ENCODE measurements at places on chromosomes 13 and 19.

DNA sequence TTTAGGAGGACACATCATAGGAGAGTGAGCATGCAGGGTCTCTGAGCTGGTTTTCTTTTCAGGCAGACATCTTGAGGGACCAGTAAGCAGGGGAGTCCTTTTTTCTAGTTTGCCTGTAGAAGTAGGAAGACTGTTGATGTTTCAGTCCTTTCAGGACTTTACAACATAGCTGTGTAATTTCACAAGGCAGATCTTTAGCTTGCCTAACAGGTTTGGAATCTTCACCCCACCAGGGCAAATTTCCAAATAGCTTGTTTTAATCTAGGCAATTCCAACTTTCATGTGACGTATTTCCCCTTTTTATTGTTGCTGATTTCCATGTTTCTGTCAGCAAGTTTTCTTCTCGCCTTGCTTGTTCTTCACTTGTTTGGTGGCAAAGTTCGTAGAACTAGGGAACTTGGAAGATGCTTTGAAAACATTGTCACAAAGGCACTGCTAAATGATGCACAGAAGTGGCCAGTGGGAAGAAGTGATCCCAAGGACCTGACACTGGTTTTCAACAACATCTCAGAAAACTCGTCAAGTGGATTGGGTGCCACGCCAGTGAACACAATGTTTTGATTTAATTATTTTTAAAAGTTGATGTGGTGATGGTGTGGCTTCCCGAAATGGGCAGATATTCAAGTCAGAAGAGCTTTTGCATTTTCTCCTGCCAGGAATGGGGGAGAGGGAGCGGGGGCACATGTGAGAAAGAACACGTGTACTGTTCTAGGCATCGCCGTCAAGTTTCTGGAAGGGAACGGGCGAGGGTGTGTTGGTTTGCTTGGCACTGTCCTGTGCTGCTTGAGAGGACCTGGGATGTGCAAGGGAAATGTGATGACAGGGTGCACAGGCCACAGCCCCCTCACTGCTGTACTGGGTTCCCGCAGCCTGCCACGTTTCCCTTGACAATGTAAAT lies 418.6 kb downstream of the OXGR1 start:
- no peak for DNase-seq

- no peak for DNase-seq
These were observed 600.6 kb downstream of the UQCRFS1 start for GRCh38 chr19:28612275-28612769.

GRCh38 chr19:47512183-47512947 lies 2.5 kb downstream of the NAPA start:
- no peak for DNase-seq

DNA sequence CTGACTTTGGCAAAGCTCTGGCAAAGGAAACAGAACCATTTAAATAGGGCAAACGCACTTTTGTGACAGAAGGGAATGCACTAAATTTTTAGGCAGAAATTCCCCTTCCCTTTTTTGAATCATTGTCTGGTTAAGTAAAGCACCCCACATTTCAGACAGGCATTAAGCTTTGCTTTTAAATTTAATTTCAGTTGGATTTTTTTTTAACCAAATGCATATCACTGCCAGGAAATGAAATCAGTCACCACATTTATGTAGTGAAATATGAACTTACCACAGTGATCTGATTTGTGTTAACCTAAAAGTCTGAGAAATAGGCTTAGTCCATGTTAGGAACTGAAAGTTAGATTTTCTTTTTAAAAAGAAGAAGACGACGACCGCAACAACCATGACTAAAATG lies 10.8 kb downstream of the GPR183 start:
- DNase-seq = no peak

DNA sequence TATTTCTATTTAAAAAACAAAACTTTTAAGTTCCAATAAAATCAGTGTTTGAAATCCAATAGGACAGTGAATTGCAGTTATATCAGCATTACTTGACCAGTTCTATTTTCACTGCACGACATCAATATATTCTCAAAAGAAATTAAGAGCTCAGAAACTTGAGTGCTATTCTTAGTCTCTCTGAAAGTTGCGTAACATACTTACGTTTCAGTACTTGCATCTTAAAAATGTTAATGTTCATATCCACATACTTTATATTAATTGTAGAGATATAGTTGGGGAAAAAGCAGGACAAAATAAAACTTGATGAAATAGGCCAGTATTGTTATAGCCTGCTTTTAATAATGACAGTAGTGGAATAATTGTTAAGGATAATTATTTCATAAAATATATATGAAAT lies 720.5 kb upstream of the PCDH9 start:
- no peak for DNase-seq

DNA sequence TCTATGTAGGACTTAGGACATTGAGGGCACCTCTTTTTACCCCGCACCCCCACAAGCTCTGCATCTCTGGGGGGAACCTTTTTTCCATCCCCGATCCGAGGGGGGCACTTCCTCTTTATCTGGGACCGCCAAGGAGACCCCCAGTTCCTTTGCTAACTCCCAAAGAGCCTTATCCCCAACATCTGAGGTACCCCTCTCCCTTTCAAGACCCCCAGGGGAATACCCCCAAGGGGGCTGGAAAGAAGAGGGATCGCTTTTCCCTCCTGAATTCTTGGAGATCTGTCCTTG lies 1.1 kb downstream of the TNFSF9 start:
- DNase-seq = no peak

GRCh38 chr13:113616281-113616906 lies 31.8 kb downstream of the TFDP1 start:
- no peak for DNase-seq

GRCh38 chr19:677201-677600 lies 1.0 kb downstream of the FSTL3 start:
- DNase-seq = no peak

- no peak for DNase-seq
These were observed 14.3 kb downstream of the FARP1 start for GRCh38 chr13:98157188-98157587.

DNA sequence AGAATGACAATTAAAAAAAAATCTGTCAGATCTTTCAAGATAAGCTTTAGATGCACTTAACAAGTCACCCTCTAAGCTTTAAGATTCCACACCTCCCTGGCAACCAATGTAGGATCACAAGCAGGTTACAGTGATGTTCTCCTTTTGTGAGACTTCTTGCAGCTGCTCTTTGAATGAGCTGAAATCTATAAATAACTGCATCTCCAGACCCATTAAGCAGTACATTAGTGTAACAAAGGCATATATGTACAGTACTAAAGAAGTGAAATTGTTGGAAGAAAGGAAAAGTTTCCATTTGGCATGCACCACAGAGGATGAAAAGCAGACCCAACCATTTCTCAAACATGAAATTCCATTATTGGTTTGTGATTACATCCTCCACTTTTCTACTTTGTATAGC lies 364.7 kb downstream of the ENOX1 start:
- DNase-seq = no peak

DNA sequence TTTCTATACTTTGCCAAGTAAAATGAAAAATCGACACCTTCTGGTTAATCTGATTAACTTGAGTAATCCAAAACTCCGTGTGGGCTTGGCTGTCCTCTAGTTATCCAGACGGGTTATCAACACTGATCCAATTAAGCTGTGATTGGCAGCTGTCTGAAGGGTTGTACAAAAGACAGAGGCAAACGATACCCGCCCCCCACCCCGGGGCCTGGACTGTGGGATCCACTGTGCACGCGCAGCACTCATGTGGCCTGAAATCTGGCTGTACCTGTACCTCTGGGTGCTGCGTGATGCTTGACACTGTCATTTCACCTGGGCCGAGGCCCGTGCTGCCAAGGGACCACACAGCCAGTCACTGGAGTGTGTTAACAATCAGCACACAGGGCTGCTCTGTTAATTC lies 53.5 kb downstream of the COL4A2 start:
- no peak for DNase-seq

DNA sequence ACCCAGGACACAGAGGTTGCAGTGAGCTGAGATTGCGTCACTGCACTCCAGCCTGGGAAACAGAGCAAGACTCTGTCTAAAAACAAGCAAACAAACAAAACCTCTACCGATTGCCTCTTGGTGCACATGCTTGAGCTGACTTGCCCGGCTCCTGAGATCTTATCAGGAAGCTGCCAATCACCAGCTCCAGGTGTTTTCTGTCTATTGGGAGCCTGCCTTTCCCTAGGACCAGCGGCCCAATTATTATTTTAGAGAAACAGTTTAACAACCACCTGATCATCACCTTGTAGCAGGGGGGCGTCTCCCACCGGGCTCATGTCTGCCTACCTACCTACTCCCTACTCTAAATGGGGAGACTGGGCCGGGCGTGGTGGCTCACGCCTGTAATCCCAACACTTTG lies 10.8 kb downstream of the CLEC4M start:
- DNase-seq = no peak

DNA sequence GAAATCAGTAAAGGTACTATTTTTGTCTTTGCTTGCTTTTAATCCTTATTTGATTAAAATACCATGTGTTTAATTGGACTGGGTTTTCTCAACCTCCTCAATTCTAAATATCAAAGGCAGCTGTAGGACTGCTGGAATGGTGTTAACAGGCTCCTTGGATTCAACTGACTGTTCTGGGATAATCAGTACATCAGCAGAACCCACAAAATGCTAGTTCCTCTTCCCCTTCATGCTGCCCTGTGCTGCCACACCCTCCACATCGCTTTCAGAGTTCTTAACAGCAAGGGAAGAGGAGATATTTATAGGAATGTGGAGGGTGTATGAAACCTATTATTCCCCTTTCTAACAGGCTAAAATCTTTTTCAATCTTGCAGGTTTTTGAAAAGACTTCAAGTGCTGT lies 82.4 kb downstream of the KCTD12 start:
- no peak for DNase-seq

GRCh38 chr13:37878496-37878895 lies 8.9 kb upstream of the TRPC4 start:
- DNase-seq = no peak

GRCh38 chr13:97165502-97166425 lies 56.4 kb upstream of the MBNL2 start:
- no peak for DNase-seq

DNA sequence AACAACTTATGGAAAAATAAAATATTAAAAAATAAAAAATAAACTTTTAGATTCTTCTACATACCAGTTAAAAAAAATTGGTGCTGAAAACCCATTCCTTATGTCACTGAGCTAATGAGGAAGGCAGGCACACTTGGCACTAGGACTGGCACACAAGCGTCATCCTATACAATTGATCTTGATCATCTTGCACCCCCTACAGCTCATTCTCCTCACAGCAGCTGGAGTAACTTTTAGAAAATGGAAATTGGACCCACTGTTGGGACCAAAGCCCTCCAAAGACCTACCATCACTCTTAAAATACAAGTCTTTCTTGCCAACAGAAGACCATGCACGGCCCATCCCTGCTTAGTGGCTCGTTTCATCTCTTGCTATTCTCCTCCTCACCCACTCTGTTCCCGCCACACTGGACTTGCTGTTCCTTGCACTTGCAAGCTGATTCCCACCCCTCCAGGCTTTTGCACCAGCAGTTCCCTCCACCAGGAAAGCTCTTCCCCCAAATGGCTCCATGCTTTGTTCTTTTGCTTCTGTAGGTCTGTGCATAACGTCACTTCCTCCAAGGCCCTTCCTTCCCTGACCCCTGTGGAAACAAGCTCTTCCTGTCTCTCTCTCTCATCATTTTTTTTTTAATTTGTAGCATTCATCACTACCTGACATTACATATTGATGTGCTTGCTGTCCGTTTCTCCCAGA lies 11.6 kb downstream of the CTU1 start:
- no peak for DNase-seq

DNA sequence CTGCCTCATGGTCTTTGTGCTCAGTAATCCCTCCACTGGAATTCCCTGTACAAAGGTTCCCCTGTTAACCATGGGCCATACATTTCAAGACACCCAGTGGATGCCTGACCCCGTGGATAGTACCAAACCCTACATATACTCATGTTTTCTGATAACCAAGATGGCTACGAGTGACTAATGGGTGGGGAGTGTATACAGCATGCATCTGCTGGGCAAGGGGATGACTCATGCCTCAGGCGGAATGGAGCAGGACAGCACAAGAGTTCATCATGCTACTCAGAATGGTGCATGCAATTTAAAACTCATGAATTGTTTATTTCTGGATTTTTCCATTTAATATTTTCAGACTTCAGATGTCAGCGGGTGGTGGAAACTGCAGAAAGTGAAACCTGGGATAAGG lies 13.3 kb upstream of the FGF9 start:
- DNase-seq = no peak

- no peak for DNase-seq
These were observed 47.9 kb downstream of the CAB39L start for GRCh38 chr13:49395878-49396380.

GRCh38 chr13:86710013-86710412 lies 910.8 kb upstream of the SLITRK6 start:
- DNase-seq = no peak

DNA sequence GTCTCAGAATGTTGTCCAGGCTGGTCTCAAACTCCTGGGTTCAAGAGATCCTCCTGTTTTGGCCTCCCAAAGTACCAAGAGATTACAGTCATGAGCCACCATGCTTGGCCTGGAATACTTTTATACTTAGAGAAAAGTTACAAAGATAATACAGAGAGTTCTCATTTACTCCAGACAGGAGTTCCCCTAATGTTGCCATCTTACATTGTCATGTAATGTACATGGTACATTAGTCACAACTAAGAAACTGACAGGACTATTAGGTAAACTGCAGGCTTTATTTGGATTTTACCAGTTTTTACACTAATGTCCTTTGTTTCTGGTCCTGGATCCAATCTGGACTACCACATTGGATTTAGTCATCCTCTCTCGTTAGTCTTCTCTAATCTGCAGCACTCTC lies 2.3 kb upstream of the C19orf84 start:
- DNase-seq = no peak

All from T-cell (primary cell).